Effector CD8-positive, alpha-beta T cell (primary cell): ENCODE measurements at places on chromosomes 7 and 10.

DNA sequence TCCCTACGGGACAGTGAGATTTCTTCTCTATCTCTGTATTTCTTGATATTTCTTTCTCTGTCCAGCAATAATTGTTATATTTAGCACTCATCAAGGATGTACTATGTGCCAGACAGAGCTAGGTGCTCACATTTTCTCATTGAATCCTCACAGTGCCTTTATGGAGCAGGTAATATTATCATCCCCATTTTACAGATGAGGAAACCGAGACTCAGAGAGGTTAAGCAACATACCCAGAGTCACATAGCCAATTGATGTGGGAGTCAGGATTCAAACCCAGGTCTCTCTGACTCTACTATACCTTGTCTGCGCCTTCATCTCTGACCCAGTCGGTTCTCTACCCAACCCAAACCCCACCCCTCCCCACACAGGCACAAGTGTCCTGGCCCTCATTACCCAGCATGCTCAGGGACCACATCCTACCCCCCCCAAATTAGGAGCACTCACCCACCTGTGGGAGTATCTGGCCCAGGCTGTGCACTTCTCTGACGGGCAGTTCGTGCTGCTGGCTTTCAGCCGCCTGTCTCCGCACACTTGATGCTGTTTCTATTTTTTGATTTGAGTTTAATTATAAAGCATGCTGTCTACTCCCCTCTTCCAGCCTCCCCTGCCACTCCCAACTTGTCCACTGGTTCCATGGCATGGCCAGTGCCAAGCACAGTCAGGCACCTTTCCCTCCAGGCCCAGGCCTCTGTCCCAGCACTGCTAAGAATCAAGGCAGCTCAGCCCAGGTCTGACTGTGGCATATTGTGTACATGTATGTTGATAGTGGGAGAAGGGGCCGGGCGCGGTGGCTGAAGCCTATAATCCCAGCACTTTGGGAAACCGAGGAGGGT is 9.8 kb upstream of the SAMD8 start:
- DNase-seq = no peak

DNA sequence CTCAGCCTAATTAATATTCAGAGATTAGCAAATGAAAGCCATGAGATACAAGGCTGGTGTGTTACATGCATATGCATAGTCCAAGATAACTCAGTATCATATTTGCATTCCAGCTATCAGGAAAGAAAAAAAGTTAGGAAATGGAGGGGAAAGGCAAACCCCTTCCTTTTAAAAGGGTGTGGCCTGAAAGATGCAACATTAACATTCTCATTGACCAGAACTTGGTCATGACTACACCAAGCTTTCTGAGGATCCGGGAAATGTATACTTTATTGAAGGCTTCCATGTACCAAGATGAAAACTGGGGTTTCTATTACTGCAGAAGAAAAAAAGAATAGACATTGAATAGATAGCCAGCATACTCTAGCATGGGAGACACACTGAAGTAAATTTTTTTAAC is 96.5 kb downstream of the IPMK start:
- DNase-seq = no peak

- DNase-seq = no peak
These were observed 871 bp upstream of the GTF2IRD1 start for GRCh38 chr7:74452748-74453321.

- no peak for DNase-seq
These were observed 162.9 kb upstream of the TCERG1L start for GRCh38 chr10:131474416-131474815.

DNA sequence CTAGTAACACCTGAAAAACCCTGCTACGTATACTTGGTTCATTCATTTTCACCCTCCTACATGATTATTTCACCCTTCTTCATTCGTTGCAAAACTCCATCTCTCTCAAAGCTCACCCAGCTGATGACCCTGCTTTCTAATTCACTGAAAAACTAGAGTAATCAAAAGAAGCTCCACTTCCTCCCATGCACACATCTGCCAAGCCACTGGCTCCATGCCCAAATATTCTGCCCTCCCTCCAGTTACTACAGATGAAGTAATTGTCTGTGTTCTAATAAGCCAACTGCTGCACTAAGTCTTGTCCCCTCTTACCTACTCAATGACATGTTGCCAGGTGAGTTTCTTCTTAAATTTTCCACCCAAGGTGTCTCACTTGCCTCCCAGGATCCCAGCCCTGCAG is 96.9 kb upstream of the CCDC71L start:
- no peak for DNase-seq
